Stimulated activated CD4-positive, alpha-beta T cell treated with anti-CD3 and anti-CD28 coated beads, TNF-alpha, amount 100 ng/mL, for 4 hours (primary cell): ENCODE measurements at places on chromosomes 12 and 14.
A peak's percentile ranks its signal among the peaks of the same experiment; 100 is the strongest.

DNA sequence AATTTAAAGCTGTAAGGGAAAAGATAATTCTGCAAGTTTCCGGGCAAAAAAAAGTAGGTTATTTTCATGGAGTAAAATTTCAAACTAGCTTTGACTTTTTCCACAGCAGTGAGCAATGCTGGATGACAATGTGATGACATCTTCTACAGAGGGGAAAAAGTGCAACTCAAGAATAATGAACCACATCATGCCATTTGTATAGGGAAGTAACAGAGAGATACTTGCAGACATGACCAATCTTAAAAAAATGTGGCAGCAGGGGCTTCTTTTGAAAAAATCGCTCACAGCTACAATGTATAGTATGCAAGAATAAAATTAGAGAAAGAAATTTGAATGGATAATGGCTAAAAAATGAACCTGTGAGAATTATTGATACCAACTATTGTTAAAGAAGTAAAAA, 115.5 kb downstream of the DHRS2 start:
- no peak for DNase-seq

GRCh38 chr12:111664961-111665865, 20.5 kb downstream of the BRAP start:
- no peak for DNase-seq

DNA sequence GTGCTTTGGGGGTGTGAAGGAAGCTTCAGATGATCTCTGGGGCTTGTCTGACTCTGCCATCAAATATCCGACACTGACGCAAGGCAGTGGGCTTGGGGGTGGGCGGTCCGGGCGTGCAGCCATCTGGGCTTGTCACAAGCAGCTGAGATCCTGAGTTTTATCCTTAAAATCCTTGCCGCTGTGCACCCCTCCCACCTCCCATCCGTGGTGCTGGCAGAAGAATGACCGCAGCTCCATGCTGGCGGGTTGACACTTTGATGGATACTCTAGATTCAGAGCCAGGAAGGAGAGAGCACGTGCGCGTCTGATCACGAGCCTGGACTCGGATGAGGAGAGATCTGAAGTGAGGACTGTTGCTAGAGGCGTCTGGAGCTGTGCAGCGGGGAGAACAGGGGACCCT, 3.0 kb downstream of the ZFYVE21 start:
- DNase-seq, result no peak

DNA sequence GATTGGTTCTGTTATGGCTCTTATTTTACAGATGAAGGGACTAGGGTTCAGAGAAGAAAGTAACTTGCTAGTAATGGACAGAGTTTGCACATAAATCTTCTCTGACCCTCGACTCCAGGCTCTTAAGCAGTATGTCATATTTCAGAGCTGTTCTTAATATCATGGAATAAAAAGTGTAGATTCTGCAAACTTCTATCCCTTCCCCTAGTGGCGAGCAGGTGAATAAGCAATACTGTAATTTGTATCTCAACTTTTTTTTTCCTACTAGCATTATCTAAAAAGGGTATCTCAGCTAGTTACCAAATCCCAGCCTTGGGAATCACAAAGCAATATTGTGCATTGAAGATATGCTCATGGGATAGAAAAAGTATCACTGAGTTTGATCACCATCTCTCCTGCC, 83.2 kb downstream of the ANO4 start:
- DNase-seq, result no peak

- DNase-seq, result no peak
Measured at GRCh38 chr12:104673294-104673693, 216.5 kb downstream of the CHST11 start.

DNA sequence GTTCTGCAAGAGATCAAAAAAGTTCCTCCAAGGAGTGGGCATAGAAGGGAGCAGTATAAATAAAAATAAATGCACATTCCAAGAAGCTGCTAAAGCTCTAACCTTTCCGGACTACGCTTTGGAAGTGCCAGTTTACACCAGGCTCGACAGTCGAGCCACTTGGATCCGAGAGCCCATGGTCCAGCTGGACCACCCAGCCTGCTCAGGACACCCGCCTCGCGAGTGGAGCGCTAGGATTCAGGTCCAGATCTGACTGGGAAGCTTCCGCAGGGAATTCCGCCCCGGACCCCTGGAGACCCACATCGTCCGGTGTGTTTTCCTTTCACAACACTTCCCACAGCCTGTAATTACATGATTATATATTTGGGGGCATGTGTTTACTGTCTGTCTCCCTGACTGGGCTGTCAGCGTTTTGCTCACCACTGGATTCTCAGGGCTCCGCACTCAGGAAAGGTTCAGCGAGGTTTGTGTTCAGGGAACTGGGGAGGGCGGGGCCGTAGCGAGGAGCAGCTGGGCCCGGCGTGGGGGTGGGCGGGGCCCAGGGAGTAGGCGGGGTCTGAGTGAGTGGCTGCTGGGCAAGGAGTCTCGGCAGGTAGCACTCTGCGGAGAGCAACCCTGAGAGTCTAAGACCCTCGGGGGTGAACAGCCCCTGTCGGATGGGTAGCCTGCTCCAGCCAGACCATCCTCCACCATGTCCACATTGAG, 52.3 kb upstream of the TMEM263 start:
- DNase-seq, result peak; percentile 68

DNA sequence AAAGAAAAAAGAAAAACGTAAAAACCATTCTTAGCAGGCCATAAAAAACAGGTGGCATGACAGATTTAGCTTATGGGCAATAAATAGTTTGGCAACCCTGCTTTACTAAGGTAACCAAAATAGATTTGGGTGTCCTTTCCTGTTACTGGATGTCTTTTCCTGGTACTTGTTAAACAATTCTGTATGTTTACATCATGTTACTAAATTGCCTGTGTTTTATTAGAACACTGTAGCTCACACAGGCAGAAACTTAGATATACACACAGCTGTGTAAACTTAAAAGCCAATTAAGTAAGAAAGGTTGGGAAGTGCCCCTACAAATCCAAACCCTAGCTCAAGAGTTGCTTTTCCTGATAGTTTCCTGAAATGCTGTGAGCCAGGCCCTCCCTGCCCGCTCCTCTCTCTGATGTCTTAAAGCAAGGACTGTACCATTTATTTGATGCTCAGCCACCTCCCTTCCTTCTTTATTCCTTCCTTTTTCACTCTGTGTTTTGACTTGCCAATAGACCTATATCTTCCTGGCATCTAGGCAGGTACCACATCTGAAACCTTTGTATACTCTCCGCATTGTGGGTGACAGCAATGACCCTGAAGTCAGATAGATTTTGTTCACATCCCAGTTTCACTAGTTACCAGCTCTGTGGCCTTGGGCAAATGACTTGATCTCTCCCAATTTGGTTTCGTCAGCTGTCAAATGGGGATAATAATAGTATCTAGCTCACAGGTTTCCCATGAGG, 3.7 kb upstream of the CAMKK2 start:
- DNase-seq, result no peak

GRCh38 chr12:90827567-90827966, 127.4 kb downstream of the CCER1 start:
- DNase-seq, result no peak

DNA sequence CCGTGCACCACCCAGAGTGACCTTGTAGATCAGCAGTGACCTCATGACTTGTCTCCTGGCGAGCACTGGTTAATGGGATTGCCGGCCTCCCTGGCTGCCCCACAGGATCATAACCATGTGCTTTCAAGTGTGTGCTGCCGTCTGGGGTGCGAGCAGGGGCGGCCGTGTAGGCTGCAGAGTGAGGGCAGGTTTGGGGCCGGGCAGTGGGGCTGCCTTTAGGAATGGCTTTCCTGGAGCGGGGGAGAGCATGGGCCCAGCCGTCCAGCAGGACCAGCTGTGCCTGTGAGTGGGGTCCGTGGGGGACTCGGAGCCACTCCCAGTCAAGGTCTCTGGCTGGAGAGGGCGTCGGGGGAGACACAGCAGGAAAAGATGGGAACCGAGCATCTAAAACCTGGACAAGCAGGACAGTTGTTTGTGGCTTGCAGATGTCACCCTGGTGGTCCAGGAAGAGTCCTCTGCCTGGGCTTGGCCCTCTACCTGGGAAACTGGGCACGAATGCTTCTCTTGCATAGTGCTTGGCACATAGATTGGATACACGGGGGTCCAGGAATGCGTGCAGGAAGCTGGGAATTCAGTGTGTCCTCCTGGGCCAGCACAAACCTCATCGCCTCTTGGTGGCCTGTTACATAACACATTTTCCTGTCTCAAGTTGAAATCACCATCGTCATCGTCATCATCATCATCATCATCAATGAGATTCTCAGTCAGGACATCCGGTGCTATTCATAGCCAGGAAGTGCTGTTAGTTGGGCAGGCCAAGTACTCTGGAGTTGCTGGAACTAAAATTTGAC, 96.0 kb downstream of the ADGRD1 start:
- DNase-seq, result no peak

DNA sequence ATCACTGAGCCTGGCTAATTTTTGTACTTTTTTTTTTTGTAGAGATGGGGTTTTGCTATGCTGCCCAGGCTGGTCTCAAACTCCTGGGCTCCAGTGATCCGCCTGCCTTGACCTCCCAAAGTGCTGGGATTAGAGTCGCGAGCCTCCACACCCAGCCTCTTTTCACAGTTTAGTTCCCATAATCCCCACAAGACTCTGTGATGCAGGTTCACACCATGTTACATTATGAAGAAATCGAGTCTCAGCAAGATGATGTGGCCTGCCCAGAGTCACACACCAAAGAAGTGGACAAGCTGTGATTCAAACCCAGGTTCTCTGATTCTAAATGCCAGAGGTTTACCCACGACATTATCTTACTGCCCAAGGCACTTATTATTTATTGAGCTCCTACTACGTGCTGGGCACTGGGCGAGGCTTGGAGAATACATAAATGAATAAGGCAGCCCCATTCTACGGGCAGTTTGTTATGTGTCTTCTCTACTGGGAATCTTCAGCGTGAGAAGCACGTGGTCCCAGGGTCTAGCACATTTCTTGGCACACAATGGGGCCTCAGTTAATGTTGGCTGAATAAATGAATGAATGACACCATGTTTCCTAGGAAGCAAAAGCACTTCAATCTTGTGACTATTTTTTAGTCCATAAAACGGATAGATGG, 23.5 kb upstream of the OASL start:
- DNase-seq, result no peak

- DNase-seq, result no peak
Measured at GRCh38 chr12:65628061-65628460, 196.2 kb upstream of the HMGA2 start.

DNA sequence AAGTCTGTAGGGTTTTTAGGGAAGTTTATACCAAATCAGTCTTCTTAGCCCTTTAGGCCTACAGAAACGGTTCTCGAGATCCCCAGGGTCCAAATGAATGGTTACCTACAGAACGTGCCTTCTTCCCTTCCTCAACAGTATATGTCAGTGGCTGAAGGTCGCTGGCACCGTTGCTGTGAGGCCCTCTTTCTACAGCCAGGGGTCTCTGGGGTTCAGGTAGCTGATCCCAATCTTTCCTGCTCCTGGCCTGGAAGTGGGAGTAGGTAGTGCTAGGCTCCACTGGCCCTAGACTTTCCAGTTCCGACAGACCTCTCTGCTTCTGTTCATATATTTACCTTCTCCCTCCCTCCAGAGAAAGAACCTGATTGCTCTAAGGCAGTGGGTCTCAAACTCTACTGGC, 6.4 kb upstream of the EGLN3 start:
- no peak for DNase-seq

GRCh38 chr12:68559246-68559645, 51.5 kb upstream of the RAP1B start:
- no peak for DNase-seq

DNA sequence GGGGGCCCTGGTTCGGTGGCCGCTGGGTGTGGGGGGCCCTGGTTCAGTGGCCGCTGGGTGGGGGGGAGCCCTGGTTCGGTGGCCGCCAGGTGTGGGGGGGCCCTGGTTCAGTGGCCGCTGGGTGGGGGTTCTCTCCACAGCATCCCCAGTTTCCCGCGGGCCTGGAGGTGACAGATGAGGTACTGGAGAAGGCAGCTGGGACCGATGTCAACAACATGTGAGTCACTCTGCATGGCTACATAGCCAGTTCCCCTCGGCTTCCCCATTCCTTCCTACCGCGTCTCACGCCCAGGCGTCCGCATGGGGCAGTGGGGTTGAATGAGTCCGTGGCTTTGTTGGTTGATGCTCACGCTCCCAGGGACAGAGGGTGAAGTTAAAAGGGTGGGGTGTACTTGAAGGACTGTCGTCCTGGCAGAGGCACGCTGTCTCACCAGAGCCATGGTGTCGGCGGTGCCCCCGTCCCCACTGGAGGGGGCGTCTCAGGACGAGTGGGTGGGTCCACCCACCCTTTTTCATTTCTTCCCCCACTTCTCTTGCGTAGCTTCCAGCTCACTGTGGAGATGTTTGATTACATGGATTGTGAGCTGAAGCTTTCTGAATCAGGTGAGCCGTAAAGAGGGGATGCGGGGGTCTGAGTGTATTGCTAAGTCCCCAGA, 15.6 kb downstream of the HIP1R start:
- DNase-seq, result no peak

DNA sequence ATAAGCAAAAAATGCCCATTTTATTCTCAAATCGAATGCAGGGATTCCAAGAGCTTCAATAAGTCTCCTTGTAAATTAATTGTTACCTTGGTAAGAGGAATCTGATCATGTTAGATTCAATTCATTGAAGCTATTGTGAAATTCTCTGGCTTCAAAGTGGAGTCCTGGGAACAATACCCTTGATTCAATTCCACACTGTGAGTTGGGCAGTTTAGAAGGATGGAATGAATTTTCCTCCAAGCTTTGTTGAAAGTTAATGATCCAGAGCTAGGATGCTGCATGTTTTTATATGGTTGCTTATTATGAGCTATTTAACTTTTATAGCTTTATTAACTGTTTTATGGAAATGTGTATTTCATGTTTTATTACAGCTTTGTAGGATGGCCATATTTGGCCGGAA, 89.9 kb upstream of the IGF1 start:
- DNase-seq, result no peak

DNA sequence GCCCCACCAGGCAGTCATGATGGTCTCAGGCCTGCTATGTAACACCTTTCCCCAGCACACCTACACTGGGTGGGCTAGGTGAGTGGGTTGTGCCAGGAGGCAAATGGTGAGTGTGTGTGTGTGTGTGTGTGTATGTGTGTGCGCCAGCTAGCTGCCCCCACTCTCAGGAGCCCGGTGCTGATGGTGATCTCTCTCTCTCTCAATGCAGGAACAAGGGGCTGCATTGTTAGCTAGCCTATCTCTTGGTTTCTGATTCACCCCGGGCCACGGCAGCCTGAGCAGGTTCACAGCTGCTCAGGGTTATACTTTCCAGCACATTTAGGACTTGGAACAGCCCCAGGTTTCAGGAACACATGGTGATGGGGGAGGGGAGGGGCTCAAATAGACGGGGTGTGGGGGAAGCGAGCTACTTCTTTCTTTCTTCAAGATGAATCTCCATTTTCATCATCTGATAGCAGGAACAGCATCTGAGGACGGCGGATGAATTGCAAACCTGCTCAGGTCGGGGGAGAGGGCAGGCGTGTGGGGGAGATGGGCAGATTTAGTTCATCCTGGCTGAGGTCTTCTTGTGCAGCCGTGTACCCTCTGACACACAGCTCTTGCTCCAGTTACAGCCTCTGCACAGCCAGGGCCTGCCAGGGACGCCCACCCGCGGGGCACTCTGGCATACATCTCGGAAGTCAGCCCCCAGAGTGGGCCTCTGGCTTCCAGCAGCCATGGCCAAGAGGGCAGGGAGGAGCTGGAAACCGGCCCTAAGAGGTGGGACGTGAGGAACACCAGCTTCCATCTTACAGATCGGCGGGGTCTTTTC, 137.6 kb downstream of the ZFP36L1 start:
- no peak for DNase-seq

GRCh38 chr14:105601360-105602242, 75.2 kb downstream of the TMEM121 start:
- no peak for DNase-seq
